Fibroblast of skin of right quadriceps (primary cell): ENCODE measurements at places on chromosomes 7 and 10.

- DNase-seq, result no peak
These were observed 125.8 kb downstream of the CRPPA start for GRCh38 chr7:16295558-16295957.

DNA sequence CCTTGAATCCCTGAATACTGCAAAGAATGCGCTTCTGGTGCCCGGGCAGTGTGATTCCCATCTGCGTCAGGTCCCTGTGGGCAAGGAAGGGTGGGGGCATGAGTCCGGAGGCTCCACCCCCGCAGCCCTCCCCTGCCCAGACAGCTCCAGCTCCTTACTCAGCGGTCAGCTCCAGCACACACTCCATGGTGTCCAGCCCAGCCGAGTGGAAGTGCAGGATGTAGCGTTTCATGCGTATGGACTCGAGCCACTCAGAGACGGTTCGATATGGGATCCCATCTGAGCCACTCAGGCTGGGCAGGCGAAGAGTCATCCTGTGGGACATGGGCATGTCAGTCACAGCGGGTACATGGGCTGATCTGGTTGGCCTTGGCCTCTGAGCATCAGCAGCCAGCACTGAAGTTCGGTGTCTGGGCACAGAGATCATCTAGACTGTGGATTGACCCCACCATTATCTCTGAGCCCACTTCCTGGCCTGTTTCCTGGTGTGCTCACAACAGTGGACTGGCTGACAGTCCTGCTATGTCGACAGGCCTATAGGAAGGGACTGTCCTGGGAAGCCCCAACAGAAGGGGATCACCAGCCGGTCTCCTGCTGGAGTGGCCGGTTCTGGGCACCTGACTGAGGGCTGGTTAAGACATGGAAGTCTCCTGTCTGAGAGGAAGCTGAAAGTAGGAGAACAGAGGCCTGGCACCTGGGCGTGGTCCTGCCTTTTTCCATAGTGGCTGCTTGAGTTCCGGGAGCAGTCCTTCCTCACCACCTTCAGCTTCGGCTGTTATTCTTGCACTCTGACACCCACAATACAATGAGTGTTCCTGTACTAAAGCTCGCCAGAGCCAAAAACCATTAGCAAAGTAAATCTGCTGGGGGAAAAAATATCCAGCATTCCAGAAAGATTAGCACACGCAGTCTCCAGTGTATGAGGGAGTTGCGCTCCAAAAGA is 10.6 kb downstream of the ZYX start:
- peak; percentile 80 for DNase-seq

- DNase-seq, result no peak
These were observed 37.1 kb downstream of the PRKCQ start for GRCh38 chr10:6542999-6543430.

- no peak for DNase-seq
These were observed 316.5 kb downstream of the WDR11 start for GRCh38 chr10:121167534-121168243.

DNA sequence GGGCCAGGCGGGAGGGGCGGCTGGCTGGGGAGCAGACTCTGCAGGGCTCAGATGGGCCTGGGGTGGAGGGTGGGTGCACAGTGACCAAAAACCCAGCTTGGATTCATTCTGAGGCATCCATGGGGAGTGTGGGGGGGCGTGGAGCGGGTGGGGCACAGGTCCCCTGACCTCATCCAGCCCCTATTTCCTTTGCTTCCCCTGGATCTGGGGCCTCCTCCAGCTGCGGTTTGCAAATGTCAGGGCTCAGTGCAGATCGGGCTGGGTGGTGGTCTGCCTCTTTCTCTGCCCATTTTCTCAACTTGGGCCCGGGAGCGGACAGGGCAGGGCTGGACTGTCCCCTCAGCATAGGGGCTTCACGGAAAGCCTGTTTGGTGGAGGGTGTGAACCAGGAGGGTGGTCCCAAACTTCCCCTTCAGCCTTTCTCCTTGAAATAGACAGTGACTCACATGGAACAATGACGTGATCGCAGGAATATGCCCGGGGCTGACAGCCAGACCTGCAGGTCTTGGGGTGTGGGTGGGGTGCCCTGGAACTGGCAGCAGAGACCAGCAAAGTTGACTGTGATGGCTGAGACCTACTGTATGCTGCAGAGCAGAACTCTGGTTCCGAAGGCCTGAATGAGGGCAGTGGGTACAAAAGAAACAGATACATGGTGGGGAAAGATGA is 72.9 kb upstream of the PODXL start:
- peak; percentile 69 for DNase-seq

GRCh38 chr10:57338823-57339558 is 928.7 kb downstream of the IPMK start:
- peak; percentile 29 for DNase-seq

DNA sequence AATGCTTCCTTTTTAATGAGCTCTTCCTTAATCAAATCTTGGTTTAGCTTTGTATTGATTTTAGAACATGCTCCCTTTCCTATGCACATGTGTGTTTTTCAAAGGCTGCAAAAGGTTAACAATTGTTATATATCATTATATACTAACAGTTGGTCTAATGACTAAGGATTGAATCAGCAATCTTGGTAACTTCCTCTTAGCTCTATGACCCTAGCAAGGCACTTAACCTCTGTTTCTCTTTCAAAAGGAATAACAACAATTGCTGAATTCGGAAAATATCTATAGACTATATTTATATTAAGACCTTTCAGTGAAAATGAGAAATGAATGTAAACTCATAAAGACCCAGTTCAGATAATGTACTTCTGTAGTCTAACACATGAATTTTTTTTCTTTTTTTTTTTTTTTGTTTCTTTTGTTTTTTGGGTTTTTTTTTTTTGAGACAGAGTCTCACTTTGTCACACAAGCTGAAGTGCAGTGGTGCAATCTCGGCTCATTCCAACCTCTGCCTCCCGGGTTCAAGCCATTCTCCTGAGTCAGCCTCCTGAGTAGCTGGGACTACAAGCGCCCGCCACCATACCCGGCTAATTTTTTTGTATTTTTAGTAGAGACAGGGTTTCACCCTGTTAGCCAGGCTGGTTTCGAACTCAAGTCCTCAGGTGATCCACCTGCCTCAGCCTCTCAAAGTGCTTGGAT is 48.8 kb downstream of the HOXA1 start:
- DNase-seq, result peak; percentile 50
